ENCODE measurements at places on chromosomes 12 and 14. TPM values are rescaled to one million over a fixed set of nuclear protein-coding genes. Genes with fewer than 3 reads are reported as not detected.

GRCh38 chr12:6692888-6693287 lies 3.7 kb upstream of the ZNF384 start:
- DNase-seq: no peak

Gene ACOT6
- not detected for total RNA-seq

- no peak for DNase-seq
Measured at GRCh38 chr14:73269729-73270531, 32.6 kb downstream of the PAPLN start.

DNA sequence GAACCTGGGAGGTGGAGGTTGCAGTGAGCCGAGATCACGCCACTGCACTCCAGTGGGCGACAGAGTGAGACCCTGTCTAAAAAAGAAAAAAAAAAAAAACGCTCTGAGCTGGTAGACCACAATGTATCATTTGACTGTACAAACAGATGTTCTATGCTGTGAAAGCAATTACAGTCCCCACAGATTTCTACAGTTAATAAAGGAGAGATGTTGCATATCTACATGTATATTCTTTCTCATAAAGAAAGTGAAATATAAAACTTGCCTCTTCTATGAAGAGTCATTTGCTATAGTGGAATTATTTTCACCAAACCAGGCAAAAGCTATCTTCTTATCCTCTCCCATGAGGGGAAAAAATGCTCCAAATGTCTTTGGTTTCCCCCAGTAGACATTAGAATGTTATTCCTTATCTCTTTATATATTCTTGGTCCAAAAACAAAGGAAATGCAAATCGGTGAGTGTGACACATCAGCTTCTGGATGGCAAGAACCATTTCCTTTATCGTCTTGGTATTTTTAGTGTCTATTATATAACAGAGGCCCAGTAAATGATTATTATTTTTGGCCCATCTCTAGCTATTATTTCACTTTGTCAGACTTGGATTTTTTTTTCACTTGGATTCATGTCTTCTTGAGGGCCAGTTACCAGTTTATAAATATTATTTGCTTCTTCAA lies 230.4 kb downstream of the SSPN start:
- peak; percentile 5 for DNase-seq

GRCh38 chr12:25458047-25458552 lies 95.0 kb downstream of the LMNTD1 start:
- peak; percentile 93 for DNase-seq

Gene PTPRR
- total RNA-seq: 41.5 TPM

GRCh38 chr12:107200394-107200793 lies 107.0 kb upstream of the CRY1 start:
- peak; percentile 57 for DNase-seq

- no peak for DNase-seq
Measured at GRCh38 chr12:29816874-29817725, 33.4 kb upstream of the TMTC1 start.

- DNase-seq: no peak
Measured at GRCh38 chr12:78081590-78082314, 251.1 kb downstream of the NAV3 start.

GRCh38 chr14:22483863-22484593 lies 105.0 kb downstream of the DAD1 start:
- DNase-seq: no peak

DNA sequence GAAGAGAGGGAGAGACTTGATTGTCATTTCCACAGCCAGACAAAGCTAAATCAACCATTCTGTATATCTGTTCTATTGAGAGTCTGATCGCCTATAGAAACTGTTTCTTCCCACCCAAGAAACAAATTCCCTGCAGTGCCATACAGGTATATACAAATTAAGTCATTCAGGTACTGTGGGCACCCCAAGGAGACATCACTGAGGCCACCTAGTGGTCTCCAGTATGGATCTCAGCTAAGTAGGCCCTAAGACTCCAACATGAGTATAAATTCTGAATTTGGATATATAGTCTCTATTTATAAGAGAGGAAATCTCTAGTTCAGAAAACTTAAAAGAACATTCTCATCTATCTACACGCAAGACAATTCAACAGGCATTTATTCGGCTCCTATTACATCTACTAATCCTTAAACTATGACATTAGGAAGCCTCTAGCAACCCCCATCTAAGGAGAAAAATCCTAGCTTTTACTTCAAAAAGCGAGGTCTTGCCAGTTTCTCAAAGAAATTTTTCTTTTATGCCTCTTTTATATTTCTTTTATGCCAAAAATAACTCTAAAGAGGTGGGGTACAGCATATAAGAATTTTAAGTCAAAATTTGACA lies 62.6 kb downstream of the DCAF5 start:
- no peak for DNase-seq
